ENCODE measurements at places on chromosomes 2 and 18.

DNA sequence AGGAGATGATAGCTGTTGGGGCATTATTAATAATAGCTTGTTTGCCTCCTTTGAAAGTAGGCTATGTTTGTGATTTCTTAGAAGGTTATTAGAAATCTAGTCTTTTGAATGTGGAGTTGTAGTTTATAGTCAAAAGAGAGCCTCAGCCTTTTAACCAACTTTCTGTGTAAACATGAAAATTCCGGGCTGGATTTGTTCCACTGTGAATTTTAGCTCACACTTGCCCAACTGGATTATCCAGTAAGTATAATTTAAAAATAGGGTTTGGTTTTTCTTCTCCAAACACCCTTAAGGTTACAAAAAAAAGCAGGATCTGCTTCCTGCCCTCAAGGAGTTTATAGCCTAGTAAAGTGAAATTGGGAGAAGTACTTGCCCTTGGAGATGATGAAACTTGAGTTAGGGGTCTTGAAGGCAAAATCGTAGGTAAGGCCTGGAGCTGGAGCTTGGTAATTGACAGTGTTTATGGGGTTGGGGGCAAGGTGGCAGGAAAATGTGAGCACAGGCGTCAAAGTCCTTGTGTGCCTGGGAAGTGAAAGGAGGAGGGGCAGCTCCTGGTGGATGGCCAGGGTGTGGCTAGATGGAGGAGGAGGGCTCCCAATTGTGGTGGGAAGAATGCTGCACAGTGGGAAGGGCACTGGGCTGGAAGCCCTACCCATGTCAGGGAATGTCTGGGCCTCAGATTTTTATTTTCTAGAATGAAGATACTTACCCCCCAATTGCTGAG, 21.3 kb downstream of the ITGA6 start:
- no peak for DNase-seq

DNA sequence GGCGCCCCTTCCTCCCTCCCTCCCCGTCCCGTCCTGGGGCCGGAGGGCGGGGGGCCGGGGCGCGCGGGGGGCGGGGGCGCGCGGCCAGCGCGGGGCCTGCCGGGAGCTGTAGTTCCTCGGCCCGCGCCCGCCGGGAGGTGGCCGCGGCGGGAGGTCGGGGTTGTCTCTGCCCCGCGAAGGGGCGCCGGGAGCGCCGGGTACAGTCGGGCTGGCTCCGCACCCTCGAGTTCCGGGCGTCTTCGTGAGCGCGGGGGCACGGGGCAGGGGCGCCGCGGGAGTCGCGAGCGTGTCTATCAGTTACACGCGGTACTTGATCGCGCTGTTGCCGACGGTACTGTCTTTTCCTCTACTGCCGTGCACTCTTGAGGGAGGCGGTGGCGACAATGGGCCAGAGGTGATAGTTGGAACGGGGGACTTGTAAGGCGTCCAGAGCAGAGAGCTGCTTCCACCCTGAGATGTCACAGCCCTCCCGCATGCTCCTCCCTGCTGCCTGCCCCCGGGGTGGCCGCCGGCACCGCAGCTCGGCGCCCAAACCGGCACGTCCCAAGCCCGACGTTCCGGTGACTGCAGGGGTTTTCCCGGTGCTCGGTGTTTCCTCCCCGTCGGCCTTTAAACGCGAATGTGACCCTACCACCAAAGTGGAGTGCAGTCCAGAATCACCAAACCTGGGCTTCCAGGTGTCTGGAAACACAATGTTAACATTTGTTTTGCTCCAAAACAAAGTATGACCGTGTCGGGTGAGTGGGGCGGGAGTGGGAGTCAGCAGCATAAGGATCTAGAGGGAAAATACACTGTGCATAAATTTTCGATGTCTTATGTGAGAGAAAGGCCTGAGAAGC, at the start of gene PRKD3:
PRKD3 (minus strand) TSS at position 48 of the 839 bp plus-strand sequence. CDS start 8,309 bp downstream, outside the sequence.
- no peak for DNase-seq

GRCh38 chr2:234773764-234774409, 177.9 kb upstream of the SH3BP4 start:
- no peak for DNase-seq

- DNase-seq: no peak
Measured at GRCh38 chr18:47163241-47163640, 12.9 kb downstream of the IER3IP1 start.

- DNase-seq: no peak
Measured at GRCh38 chr2:48205137-48205798, 299.0 kb upstream of the FBXO11 start.

DNA sequence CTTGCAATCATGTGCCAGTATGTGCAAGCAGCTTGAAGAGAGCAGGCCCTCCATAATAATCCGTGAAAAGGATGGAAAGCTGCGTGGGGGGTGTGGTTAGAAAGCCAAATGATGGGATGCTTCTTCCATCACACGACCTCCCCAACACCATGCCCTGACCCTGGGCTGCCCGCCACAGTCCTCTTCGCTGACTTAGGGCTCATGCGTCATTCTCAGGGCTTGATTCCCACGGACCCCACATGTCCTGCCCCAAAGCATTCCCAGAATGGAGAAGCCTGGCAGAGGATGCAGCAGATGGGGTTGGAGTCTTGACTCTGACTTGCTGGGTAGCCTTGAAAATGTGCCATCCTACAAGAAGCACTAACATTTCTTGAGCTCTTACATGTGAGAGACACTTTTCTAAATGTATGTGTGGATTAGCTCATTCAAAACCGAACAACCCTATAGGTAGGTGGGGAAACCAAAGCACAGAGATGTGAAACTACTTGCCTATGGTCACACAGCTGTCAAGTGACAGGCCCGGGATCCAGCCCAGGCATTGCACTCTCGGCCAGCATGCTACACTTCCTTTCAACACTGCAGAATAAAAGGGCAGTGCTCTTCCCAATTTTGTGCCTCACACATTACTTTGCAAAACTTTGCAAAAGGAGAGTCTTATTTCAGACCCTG, 3.7 kb downstream of the TNS1 start:
- no peak for DNase-seq

DNA sequence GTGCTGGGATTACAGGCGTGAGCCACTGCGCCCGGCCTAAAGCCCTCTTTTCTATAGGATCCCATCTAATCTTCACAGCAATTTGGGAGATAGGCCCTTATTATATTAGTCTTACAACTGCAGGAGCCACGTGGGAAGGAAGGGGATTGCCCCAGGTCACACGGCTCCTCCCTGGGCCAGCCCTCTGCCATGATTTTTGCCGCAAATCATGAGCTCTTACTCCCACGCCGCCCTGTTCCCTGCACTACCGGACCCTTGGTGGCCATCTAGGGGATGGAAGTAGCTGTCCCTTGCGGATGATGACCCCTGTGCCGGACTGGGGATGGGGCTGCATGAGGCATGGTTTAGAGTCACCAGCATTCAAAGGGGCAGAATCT, 28.4 kb upstream of the PTMA start:
- no peak for DNase-seq

DNA sequence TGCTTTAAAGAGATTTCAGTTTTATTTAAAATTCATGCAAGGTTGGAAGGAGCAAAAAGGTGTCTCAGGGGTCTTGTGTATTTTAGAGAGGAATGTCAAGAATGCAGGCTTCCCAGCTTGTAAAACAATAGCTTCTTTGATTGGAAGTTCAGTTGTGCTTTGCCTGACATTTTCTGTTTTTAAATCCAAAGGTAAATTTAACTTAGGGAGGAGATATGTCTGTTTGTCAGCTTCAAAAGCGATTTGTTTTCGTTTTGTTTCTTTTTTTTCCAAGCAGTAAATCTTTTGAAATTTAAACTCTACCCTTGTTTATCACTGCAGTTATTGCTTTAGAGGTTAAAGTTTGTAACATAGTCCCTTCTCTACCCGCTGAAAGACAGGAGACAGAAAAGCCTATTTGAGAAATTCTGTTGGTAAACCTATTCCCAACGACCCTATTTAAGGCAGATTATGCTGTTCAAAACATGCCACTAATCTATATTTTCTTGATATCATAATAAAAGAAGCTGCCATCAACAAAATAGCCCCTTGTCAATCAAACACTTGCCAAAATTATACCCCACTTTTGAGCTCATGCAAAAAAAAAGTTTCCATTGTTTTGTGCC, 639.6 kb downstream of the IRS1 start:
- DNase-seq: no peak

DNA sequence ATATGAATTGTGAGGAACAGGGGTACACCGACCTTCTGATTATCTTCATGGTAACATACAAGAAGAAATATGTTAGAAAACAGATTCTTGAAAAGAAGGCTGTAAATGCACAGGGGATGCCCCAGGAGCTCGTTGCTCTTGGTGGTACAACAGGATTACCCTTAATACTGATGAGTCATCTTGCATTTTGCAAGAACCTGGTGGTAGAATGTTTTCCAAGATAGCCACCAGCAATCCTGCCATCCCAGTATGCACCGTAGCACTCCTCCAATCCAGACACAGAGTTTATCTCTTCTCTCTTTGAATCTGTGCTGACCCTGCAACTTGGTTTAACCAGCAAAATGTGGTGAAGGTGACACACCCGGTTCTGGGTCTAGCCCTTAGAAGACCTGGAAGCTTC, 238.3 kb downstream of the EN1 start:
- no peak for DNase-seq

GRCh38 chr2:54227798-54228197, 28.2 kb downstream of the TSPYL6 start:
- DNase-seq: no peak

GRCh38 chr2:174328114-174328960, 6.4 kb upstream of the SP9 start:
- no peak for DNase-seq

Data from astrocyte of the cerebellum (primary cell).